ENCODE measurements at places on chromosomes 7 and 10. TPM values are rescaled to one million over a fixed set of nuclear protein-coding genes. Genes with fewer than 3 reads are reported as not detected.

The RADIL gene
- total RNA-seq: 0.47 TPM

The CFAP69 gene
- total RNA-seq: 0.27 TPM

The POM121C gene
- total RNA-seq: 12.2 TPM

The CRHR2 gene
- not detected for total RNA-seq

The HMX3 gene
- not detected for total RNA-seq

The CYREN gene
- total RNA-seq: 12.8 TPM

The LIPJ gene
- total RNA-seq: not detected

The FEZF1 gene
- total RNA-seq: not detected

The PNLIPRP2 gene
- total RNA-seq: not detected

The TMEM26 gene
- total RNA-seq: not detected

The BPGM gene
- 7.1 TPM for total RNA-seq

The ETV1 gene
- 6.5 TPM for total RNA-seq

The CALCR gene
- total RNA-seq: not detected

The ANKRD61 gene
- total RNA-seq: 0.40 TPM

The SEC61G gene
- 929 TPM for total RNA-seq

The AKR1D1 gene
- total RNA-seq: not detected

The OPN4 gene
- total RNA-seq: not detected

The SMO gene
- 9.1 TPM for total RNA-seq

The TCAF1 gene
- total RNA-seq: 26.8 TPM

The SPOCK2 gene
- 1.2 TPM for total RNA-seq

The TMEM209 gene
- 14.0 TPM for total RNA-seq

The VPS37D gene
- total RNA-seq: 1.8 TPM

The GIMAP5 gene
- 54.7 TPM for total RNA-seq

The PPP1R17 gene
- not detected for total RNA-seq

The LEP gene
- total RNA-seq: not detected

The SPDYE2B gene
- not detected for total RNA-seq

The DLX6 gene
- total RNA-seq: not detected

The CNTNAP2 gene
- 0.20 TPM for total RNA-seq

The PLEKHS1 gene
- total RNA-seq: not detected

The MALRD1 gene
- total RNA-seq: not detected
